COLO829 (cell line): ENCODE measurements at places on chromosomes 5 and 9.

DNA sequence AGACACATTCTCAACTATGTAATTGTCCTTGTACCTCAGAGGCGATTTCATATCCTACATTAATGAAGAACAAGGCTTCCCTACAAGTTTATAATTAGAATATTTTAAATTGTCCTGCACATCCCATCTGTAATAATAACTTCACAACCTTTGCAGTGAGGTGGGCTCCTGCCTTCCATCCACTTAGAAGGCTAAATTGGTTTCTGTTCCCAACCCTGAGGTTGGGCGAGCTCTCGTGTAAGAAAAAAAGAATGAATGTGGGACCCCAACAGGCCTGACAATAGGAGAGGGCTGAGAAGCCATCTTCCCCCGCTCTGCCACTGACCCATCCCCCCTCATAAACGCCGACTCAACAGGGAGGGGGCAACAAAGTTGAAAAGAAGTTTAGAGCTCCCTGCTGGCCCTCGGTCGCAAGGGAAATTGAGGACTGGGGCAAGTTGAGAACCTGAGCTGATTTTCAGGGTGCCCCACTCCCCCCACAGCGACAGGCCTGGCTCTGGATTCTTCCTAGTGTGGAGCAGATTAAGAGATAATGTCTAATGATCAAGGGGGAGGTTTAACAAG, 9.4 kb downstream of the BARHL1 start:
- no peak for DNase-seq

GRCh38 chr5:148993283-148993936, 69.5 kb downstream of the SH3TC2 start:
- no peak for DNase-seq

GRCh38 chr9:131432597-131433301, 38.9 kb downstream of the PRRC2B start:
- no peak for DNase-seq

DNA sequence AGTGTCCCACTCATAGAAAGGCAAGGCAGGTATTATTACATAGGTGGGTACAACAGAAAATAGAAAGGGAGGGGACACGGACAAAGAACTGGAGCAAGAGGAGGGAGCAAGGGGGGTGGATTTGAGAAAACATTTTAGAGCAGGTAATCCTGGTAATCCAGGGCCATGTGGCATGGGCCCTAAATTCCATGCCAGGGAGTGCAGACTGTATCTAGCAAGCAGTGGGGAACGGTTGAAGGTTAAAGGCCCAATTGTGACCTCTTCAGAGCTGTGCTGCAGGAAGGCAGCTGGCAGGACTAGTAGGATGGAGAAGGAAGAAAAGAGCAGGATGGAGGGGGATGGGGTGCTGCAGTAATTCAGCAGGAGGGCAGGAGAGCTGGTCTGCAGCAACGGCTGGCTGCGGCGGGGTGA, 75.2 kb downstream of the PDE6A start:
- no peak for DNase-seq

GRCh38 chr5:171926311-171926710, 80.1 kb downstream of the FBXW11 start:
- DNase-seq: no peak

- DNase-seq: no peak
These were observed 205.0 kb upstream of the IER5L start for GRCh38 chr9:129383019-129383560.

- DNase-seq: no peak
These were observed 103.1 kb downstream of the CEMIP2 start for GRCh38 chr9:71665247-71665646.

DNA sequence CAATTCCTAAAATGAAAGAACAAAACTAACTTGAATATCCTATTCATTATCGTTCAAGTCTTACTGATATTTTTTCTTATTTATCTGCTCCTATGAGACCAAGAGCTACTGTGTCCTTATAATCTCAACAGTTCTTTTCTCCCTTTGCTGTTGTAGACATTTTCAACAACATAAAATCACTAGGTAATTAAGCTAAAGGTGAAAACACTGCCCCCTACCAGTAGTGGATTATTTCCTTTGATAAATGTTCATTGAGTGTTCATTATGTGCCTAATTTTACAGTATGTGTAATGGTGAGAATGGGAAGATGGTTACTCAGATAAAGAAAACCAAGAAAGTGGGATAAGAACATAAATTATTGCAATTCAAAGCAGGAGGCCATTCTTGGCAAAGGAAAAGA, 41.4 kb upstream of the PAPPA start:
- DNase-seq: peak; percentile 52
